ENCODE measurements at places on chromosomes 5 and 9. TPM values are rescaled to one million over a fixed set of nuclear protein-coding genes. Genes with fewer than 3 reads are reported as not detected.

Gene NAIP
- 6.8 TPM for total RNA-seq

Gene PCDHA7
- not detected for total RNA-seq

Gene TMEM171
- not detected for total RNA-seq

Gene GABRB2
- not detected for total RNA-seq

Data from CD4-positive, alpha-beta T cell (primary cell).